ENCODE measurements at places on chromosomes 5 and 9. TPM values are rescaled to one million over a fixed set of nuclear protein-coding genes. Genes with fewer than 3 reads are reported as not detected.

DNA sequence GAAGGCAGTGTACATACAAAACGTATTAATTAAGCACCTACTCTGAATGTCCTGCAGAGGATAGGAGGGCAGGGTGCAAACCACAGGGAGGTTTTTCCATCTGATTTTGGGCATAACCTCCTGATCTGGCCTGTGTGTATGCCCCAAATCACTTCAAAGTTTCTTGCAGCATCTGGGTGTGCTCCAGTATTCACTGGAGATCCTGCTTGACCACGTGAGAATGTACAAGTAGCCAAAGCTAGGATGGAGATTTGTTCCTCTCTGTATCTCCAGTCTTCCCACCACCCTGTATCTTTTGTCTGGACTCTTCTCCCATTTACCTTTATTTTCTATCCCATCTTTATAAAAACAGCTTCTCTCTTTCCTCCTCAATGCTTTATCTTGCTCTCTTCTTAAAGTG, 207.7 kb downstream of the FBXL7 start:
- DNase-seq = no peak

DNA sequence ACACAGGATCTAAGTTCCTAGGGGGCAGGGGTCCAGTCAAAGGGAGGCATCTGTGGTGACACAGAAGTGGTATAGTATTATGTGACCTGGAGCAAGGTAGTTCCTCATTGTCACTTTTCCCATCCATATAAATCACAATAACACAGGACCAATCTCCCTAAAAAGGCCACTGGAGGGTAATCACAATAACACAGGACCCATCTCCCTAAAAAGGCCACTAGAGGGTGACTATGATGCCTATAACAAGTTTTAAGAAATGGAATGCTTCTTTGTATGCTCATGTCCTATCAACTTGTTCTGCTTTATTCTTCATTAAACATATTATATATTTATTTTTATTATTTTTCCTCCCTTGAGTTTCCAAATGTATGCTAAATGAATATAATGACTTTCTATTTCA, 254.6 kb downstream of the ASTN2 start:
- no peak for DNase-seq

- no peak for DNase-seq
These were observed 49.2 kb upstream of the NTRK2 start for GRCh38 chr9:84620338-84620737.

GRCh38 chr9:98502311-98502975, 206.3 kb downstream of the GABBR2 start:
- no peak for DNase-seq

GRCh38 chr9:89345476-89345875, 27.2 kb downstream of the SECISBP2 start:
- no peak for DNase-seq

DNA sequence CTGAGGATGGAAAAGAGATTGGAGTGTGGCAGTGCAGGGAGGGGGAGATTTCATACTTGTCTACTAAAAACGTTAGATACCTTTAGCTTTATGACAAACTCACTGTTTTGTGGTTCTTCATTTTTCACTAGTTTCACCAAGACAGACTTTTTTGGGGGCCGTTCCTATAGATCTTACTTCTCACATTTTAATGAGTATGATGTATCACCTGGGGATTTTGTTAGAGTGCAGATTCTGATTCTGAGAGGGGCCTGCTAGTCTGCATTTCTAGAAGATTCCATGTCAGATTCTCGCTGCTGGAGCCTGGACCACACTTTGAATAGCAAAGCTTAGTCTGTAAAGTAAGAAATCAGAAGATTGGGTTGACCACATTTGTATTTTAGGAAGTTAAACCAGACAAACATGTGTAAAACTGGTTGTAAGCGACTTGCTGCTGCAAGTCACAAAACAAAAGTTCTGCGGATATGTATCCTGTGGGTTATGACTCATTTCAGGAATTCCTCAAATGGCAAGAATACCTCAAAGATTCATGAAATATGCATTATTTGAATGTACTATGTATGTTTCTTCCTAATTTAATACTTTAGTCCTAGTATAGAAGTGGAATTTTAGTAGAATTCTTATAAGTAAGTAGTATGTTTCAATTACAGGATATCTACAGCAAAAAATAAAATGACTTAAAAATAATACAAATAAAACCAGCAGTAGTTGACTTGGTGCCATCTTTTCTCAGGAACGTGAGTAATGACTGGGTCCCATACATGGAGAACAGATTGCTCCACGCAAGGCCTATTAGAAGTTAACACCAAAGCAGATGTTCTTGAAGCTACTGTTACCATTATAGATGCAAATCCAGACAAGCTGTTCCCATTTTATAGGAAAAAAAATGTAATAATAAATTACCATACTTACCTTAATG, 27.8 kb downstream of the NFIL3 start:
- DNase-seq = peak; percentile 31

GRCh38 chr9:125509476-125509875, 197.5 kb downstream of the MAPKAP1 start:
- no peak for DNase-seq

DNA sequence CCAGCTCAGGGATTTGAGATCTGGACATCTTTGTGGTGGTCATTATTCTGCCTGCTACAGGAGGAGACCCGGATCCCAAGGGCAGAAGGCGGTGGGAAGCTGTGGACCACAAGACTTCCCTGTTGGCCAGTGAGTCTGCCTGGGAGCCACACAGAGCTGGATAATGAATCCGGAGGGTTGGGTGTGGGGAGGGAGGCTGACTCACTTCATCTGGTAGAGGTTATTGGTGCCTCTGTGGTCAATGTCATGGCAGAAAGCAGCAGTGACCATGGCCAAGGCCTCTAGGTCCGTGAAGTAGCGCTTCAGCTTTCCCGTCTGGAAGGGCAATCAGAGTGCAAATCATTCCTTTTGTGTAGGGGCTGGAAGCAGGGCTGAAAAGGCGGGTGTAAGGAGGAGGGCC, 58.5 kb downstream of the PDE6A start:
- DNase-seq = no peak

DNA sequence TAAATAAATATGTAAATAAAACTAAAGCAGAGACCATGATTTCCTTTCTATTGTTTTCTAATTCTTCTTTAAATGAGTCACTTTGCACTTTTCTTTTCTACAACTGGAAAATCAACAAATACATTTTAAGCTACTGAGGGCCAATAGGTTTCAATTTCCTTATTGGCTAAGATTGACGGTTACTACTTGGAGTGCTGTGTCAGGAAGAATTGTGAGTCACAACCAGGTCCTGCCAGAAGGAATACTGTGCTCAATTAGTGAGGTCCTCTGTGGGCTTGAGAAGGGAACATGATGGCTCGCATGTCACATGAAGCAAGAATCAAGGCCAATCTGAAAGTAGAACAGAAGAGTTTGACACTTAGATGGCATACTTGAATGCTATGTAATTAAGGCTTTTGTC, 110.8 kb downstream of the HMHB1 start:
- no peak for DNase-seq

DNA sequence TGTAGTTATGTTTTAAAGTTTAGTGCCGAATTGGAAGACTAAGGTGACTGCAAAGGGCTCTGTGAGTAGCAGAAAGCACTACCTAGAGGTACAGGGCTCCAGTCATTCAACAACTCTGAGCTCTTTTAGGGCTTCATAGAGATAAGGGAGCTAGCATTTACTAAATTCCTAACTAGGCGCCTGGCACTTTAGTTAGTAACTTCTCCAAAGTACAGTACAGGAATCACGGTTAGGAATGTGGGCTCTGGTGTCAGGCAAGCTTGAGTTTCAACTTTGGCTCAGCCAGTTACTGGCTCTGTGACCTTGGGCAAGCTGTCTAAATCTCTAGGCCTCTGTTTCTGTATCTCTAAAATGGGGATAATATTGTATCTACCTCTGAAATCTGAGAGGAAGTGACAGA, 115.3 kb downstream of the SLIT3 start:
- DNase-seq = no peak

GRCh38 chr5:458547-459353, 15.8 kb downstream of the EXOC3 start:
- peak; percentile 55 for DNase-seq

DNA sequence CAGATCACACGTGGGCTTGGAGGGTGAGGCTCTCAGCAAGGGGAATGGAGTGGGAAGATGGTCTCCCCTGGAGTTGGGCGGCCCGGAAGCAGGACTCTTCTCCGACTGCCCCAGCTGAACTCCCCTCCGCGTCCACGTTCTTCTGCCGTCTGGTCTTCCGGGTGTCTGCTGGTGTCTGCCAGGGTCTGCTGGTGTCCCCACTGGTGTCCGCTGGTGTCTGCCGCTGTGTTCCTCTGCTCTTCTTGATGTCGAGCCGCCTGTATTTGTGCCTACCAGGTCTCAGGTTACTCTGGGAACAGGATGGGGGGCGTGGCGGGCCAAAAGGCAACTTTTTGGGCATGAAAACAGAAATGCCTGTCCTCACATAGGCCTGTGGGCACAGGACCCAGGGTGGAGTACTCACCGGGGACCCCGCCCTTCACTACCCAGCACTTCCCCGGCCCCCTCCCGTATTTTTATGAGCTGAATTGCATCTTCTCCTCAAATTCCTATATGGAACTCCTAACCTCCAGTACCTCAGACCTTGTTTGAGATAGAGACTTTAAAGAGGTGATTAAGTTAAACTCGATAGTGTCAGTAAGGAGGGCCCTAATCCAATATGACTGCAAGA, 675.4 kb downstream of the SEMA5A start:
- no peak for DNase-seq

DNA sequence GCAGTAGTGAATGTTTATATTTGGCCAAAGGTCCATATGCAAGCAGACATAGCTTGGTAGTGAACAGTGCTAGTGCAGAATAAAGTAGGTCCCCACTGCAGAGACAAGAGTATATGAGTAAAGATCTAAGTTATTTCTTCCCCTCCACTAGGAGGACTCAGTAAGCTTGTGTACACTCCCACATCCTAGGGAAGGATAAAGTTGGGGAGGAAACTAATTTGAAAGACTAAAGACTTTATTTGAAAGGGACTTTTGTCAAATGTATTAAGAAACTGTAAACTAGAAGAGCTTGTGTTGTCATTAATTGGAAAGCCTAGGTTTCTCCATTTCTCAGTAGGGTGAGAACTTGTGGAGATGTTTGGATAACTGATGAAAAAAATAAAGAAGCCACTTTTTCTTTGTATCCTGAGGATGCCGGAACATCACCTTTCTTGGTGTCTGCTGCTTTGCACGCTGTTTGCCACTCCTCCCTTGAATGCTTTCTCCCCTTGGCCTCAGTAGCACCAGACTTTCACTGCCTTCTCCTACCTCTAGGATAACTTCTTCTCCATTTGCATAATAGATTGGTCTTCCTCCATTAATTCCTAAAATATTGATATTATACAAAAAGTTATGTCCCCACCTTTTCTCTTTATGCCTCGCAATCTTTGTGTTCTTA, 329.0 kb downstream of the PARP8 start:
- DNase-seq = no peak

- no peak for DNase-seq
These were observed 13.4 kb upstream of the TNFAIP8 start for GRCh38 chr5:119342406-119342805.

GRCh38 chr9:82062245-82062644, 73.7 kb downstream of the SPATA31D1 start:
- DNase-seq = no peak

- no peak for DNase-seq
These were observed 167.9 kb downstream of the ARHGEF28 start for GRCh38 chr5:73793911-73794310.

GRCh38 chr5:34656001-34656699, at the start of gene RAI14:
Gene RAI14, plus strand, starts transcription at chr5:34656328. Its CDS starts 30,592 bp downstream, at chr5:34686920.
- DNase-seq = peak; percentile 57

DNA sequence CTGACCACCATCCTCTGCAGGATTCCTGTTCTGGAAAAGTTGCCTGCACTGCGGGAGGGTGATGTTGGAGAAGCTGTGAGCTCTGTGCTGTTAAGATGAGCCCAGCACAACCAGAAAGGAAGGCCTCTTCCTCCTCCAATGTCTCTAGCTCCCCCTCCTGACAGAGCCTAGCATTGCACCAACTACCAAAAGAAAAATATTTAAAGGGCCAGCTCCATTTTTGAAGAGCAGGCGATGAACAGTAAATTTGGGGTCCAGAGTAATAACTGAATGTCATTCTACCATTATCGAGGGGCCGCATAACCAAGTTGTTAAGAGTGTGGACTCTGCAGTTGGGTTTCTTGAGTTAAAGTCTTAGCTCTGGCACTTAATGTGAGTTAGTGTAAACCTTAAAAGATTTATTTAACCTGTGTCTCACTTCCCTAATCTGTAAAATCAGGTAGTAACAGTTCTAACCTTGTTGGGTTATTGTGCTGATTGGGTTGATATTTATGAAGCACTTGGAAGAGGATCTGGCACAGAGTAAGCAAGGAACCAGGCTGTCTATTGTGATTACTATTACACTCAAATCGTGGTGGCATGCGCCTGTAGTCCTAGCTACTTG, 3.9 kb downstream of the TEX53 start:
- peak; percentile 89 for DNase-seq

GRCh38 chr5:142390334-142390733, 65.5 kb upstream of the SPRY4 start:
- no peak for DNase-seq

- DNase-seq = no peak
These were observed 40.4 kb downstream of the LMBRD2 start for GRCh38 chr5:36111238-36111637.

DNA sequence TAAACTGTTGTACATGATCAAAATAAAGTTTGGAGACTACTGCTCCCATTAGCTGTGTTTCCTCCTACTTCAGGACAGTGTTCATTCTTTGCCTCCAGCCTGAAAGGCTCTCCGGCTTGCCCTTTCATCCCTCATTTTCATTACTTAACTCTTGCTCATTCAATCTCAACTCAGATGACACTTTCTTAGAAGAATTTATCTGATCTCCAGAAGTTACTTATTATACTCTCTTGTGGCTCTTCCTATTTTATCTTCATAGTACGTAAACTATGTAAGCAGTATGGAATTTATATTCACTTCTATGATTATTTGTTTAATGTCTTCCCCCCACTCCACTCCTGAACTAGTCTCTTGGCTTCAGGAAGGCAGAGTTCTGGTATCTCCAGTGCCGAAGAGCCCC, 1737.9 kb upstream of the C9orf72 start:
- no peak for DNase-seq

- DNase-seq = no peak
These were observed 57.2 kb downstream of the MARCHF3 start for GRCh38 chr5:126973193-126973592.

GRCh38 chr9:90325913-90326653, 316.5 kb downstream of the DIRAS2 start:
- no peak for DNase-seq

GRCh38 chr5:56490971-56491468, 257.9 kb upstream of the ANKRD55 start:
- peak; percentile 16 for DNase-seq

Gene OTP
- not detected for total RNA-seq

Gene PCDHGA9
- total RNA-seq = 0.23 TPM

Gene PLAC8L1
- 0.88 TPM for total RNA-seq

Gene GNAQ
- total RNA-seq = 22.3 TPM

Gene TAF11L10
- total RNA-seq = not detected

Gene C1QTNF3
- 3.3 TPM for total RNA-seq

Gene BDP1
- 33.7 TPM for total RNA-seq

Gene RNF183
- 0.29 TPM for total RNA-seq

Gene LCN10
- 1.6 TPM for total RNA-seq

Gene MEIKIN
- total RNA-seq = not detected

Gene IFNA16
- not detected for total RNA-seq

Gene GRIN3A
- not detected for total RNA-seq

Gene SIT1
- 67.8 TPM for total RNA-seq

Gene C6
- not detected for total RNA-seq

Gene ACO1
- 9.9 TPM for total RNA-seq
